ENCODE measurements at places on chromosomes 6 and 20. TPM values are rescaled to one million over a fixed set of nuclear protein-coding genes. Genes with fewer than 3 reads are reported as not detected.

FAM217A gene
- not detected for total RNA-seq

PHACTR2 gene
- total RNA-seq, result 76.2 TPM

RSPO4 gene
- total RNA-seq, result not detected

SMOC2 gene
- total RNA-seq, result not detected

HLA-DRB1 gene
- 0.22 TPM for total RNA-seq

SLC22A3 gene
- 2.7 TPM for total RNA-seq

PABPC1L gene
- 20.4 TPM for total RNA-seq

MICB gene
- not detected for total RNA-seq

CD109 gene
- 181 TPM for total RNA-seq

HIVEP1 gene
- 29.1 TPM for total RNA-seq

GPLD1 gene
- total RNA-seq, result 0.33 TPM

SKIC2 gene
- total RNA-seq, result 63.2 TPM

KIAA1755 gene
- total RNA-seq, result 11.3 TPM

PPIL6 gene
- 0.22 TPM for total RNA-seq

NTSR1 gene
- 0.11 TPM for total RNA-seq

CD40 gene
- 18.5 TPM for total RNA-seq

Data from placental epithelial cell (primary cell).